ENCODE measurements at places on chromosomes 6 and 20.

DNA sequence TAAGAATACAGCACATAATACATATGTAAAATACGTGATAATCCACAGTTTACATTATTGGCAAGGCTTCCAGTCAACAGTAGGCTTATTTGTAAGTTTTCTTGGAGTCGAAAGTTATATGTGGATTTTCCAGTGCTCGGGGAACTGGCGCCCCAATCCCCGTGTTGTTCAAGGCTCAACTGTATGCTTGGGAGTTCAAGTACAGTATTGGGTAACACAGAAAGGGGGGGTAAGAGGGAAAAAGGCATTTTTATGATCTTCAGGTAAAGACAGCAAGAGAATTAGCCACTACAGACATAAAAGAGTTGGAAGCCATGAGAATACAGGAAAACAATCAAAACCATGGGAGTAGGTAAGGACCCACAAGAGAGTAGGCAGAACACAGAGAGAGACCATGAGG is 16.4 kb downstream of the PSMB1 start:
- DNase-seq = no peak

- peak; percentile 18 for DNase-seq
Measured at GRCh38 chr6:100968949-100969348, 87.8 kb upstream of the ASCC3 start.

- DNase-seq = peak; percentile 93
Measured at GRCh38 chr6:107820338-107821261, 3.5 kb downstream of the SCML4 start.

GRCh38 chr6:122400462-122401089 is 1.1 kb downstream of the HSF2 start:
- DNase-seq = peak; percentile 32

GRCh38 chr20:19473216-19473921 is 260.9 kb downstream of the SLC24A3 start:
- no peak for DNase-seq

DNA sequence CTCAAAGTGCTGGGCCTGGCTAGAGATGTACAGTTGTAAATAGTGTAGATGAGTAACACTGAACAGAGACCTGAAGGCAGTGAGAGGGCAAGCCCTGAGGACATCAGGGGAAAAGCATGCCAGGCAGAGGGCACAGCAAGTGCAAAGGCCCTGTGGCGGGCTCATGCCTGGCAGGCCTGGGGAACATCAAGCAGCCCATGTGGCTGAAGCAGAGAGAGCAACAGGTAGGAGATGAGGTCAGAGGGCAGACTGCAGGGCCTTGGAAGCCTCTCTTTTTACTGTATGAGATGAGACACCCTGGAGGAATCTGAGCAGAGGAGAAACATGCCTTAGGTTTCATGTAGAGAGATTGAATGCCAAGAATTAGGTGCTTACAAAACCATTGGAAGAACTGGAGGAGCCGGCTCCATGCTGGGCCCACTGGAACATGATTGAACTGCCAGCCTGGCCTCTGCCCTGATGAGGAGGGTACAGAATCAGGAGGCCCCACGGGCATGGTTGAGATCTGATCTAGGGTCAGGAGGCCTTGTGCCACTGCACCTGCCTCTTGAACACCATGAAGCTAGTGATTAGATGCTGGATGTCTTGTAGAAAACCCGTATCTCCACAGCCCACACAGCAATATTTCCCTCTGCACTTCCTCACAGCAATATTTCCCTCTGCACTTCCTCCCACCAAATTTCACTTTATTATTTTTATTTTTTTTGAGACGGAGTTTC is 5.9 kb upstream of the HMGA1 start:
- no peak for DNase-seq

- peak; percentile 83 for DNase-seq
Measured at GRCh38 chr6:44000164-44000842, 126.9 kb downstream of the MRPL14 start.

GRCh38 chr20:50794181-50794845 is 548 bp upstream of the BCAS4 start:
- no peak for DNase-seq

- DNase-seq = no peak
Measured at GRCh38 chr6:138560130-138560860, 61.0 kb upstream of the NHSL1 start.

- no peak for DNase-seq
Measured at GRCh38 chr6:35177157-35177556, 36.0 kb upstream of the TCP11 start.

Data from NCI-H146 (cell line).